Transverse colon (tissue), 4 donors: ENCODE measurements at places on chromosomes 16 and 17. TPM values are rescaled to one million over a fixed set of nuclear protein-coding genes. Genes with fewer than 3 reads are reported as not detected.
A peak's percentile ranks its signal among the peaks of the same experiment; 100 is the strongest.

Gene NPIPB13
- 4.4 TPM for total RNA-seq

Gene ZACN
- total RNA-seq = not detected

Gene CCR7
- total RNA-seq = 4.9 TPM

Gene TNFRSF13B
- not detected for total RNA-seq

- DNase-seq = peak; percentile 12
- H3K4me3 ChIP-seq = no peak overlapping the region
- no peaks in the 10 kb centered on the region for H3K27me3 ChIP-seq
- H3K27ac ChIP-seq = no peak overlapping the region
Observed at GRCh38 chr17:55332296-55333041, 67.7 kb downstream of the HLF start.

GRCh38 chr16:53664724-53665345, 38.8 kb downstream of the RPGRIP1L start:
- no peaks in the 10 kb centered on the region for H3K27me3 ChIP-seq
- H3K36me3 ChIP-seq = no peaks in the 10 kb centered on the region
- no peak overlapping the region for H3K27ac ChIP-seq
- H3K4me3 ChIP-seq = no peak overlapping the region
